ENCODE measurements at places on chromosomes 5 and 9.

DNA sequence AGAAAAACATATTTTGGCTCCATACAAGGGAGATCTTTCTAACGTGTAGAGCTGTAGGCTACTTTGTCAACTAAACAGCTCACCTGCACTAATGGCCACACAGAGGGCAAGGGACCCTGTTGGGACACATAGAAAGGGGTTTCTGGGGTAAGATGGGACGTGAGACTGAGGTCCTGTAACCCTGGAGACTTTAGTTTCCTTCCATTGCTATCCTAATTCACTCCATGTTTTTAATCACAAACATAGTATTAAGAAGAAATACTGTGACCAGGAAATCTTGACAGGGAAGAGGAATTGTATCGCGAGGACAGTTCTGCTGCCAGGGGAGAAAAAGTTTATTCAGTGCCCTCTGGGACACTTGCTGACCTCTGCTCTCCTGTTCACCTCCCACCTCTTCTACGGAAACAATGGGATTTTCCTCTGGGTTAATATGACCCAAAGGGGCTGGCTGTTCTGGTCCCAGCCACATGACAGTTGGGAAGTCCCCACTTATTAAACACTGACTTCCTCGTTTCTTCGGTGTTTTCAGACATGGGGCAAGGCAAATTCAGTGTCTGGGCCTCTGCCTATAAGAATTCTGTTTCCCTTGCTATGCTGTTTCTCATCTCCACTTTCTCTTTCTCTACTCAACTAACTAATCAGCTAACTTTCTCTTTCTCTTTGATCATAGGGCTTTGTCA lies 106.9 kb upstream of the SEMA6A start:
- no peak for ATAC-seq

DNA sequence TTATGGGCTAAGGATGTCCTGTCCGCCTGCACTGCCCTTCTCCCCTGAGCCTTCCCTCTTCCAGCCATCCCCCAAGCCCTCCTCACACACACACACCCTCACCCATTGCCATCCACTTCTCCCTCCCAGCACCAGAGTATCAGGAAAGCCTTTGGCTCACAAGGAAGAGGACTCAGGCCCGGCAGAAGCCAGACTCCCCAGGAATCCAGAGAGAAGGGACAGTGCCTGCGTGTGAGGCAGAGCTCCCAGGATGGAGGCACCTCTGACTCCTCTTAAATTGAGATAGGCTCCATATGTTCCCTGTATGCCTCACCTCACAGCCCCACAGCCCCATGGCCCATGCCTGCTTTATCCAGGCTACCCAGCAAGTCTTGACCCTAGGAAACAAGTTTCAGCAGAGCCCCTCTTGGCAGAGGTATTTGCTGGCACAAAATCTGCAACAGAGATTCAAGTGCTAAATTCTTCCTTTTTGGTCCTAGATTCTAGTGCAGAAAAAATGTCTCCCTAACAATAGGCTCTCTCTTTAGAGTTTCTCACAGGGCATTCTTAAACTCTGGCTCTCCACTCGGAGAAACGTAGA lies 761 bp downstream of the IL17B start:
- no peak for ATAC-seq

DNA sequence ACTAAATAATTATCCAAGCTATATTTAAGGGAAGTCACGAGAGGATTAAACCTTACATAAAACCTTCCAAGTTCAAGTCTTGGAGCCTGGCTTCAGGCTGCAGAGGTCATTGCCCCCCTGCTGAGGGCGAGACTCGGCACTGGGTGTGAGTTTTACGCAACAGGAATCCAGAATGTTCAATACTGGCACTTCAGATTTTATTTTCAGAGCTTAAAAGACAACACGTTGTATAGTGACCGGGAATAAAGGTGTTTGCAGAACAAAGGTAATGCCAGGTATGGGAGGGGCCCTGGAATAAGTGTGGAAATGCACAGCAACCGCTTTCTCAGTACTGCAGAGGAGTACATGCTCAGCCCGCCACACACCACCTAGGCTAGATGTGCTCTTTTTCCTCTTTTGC lies 207.0 kb downstream of the GAPVD1 start:
- no peak for ATAC-seq

GRCh38 chr5:17907094-17907493 lies 272.8 kb downstream of the TAF11L14 start:
- ATAC-seq, result no peak

- ATAC-seq, result no peak
Measured at GRCh38 chr5:109714592-109714991, 24.9 kb downstream of the MAN2A1 start.

- no peak for ATAC-seq
Measured at GRCh38 chr9:90142580-90142979, 500.0 kb downstream of the DIRAS2 start.

GRCh38 chr5:83554686-83555085 lies 83.1 kb downstream of the VCAN start:
- no peak for ATAC-seq

GRCh38 chr9:792331-793260 lies 48.9 kb upstream of the DMRT1 start:
- ATAC-seq, result no peak

GRCh38 chr5:140219068-140219991 lies 44.3 kb downstream of the CYSTM1 start:
- no peak for ATAC-seq

DNA sequence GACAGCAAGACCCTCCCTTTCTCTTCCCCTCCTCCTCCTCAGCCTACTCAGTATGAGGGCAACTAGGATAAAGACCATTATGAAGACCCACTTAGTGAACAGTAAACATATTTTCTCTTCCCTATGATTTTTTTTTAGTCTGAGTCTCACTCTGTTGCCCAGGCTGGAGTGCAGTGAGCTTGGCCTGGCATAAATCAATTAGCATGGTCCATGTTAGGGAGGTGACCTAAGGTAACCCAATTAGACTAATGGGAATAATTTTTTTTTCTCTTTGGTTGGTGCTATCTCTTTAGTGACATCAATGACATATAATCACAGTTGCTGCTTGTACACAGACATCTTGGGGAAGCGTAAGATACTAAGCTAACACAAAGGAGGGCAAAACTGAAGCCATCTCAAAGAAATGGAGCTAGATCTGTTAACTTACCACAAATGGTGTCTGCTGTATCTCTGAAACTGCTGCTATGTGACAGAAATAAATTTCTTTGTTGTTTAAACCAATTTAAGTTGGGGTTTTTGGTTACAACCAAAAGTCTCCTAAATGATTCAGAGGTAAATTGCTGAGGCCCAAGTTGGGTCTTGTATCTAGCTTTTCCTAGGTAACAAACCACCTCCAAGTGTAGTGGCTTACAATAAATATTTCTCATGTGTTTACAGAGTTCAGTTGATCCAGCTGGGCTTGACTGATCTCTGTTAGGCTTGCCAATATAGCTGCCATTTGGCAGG lies 13.3 kb downstream of the PKD2L2 start:
- ATAC-seq, result no peak

GRCh38 chr9:76180541-76180940 lies 213.7 kb downstream of the RFK start:
- no peak for ATAC-seq

- ATAC-seq, result peak; percentile 61
Measured at GRCh38 chr5:140351609-140352334, 5.4 kb upstream of the HBEGF start.

DNA sequence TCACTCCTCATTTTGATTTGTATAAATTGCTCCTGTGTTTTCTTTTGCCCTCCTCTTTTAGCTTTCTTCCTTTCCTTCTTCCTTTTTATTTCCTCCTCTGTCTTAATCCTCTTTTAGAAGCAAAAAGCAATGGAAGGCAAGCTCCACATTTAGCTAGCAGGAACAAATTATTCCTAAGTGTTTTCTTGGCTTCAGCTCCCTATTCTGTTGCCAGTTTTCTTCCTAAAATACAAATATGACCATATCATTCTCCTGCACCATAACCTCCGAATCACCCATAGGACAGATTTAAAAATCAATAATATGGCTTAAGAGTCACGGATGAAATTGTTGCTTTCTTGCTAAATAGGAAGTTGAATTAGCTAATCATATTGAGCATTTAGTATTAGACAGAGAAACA lies 49.4 kb downstream of the GRIN3A start:
- no peak for ATAC-seq

DNA sequence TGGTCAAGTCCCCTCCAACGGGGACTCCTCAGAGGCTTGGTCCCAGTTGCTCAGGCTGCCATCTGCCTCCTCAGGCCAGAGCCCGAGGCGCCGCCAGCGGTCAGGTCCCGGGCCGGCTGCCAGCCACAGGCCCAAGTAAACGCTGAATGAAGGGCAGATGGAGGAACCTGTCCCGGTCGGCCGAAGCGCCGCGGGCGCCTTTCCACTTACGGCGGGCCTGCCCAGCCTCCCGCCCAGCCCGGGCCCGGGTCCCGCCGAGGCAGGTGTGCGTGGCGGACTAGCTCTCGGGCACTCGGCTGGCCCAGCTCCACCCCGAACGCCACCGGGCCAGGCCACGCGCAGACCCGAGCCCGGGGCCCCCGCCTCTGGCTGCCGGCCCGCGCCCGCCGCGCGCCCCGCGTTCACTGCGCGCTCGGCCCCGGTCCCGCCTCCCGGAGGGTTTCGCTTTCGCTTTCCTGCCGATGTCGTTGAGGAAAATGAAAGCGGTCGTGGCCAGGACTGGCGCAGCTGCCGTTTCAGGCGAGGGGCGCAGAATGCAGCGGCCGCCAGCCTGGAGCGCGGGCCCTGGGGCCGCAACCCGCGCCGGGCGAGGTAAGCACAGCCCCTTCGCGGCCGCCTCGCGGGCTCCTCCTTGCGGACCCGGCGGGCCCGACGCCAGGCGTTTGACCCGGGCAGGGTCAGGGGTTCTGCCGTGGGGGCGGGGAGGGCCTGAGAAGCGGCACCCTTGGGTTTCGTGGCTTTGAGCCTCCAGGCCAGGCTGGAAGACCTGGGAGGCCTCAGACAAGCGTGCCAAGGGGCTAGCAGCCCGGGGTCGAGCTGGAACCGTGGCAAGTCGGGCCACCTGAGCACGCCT lies 41.2 kb downstream of the SLC22A5 start:
- ATAC-seq, result peak; percentile 87

DNA sequence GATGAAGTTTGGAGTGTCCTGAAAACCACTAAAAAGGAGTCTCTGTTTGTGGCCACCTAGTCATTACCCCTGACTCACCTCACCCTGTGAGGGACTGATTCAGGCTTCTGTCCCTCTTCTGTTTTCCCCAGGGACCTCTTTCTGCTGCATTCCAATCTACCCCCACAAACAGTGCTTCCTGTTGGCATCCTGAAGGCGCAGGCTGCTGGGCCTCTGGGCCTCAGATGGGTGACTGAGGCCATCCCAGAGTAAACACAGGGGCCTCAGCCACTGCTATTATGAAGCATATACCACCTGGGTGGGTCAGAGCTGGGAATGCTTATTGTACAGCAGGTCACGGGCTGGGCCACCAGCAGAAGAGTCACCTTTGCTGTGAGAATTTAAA lies 20.0 kb downstream of the MORN5 start:
- no peak for ATAC-seq

- ATAC-seq, result no peak
Measured at GRCh38 chr9:135166565-135166964, 79.1 kb downstream of the OLFM1 start.

DNA sequence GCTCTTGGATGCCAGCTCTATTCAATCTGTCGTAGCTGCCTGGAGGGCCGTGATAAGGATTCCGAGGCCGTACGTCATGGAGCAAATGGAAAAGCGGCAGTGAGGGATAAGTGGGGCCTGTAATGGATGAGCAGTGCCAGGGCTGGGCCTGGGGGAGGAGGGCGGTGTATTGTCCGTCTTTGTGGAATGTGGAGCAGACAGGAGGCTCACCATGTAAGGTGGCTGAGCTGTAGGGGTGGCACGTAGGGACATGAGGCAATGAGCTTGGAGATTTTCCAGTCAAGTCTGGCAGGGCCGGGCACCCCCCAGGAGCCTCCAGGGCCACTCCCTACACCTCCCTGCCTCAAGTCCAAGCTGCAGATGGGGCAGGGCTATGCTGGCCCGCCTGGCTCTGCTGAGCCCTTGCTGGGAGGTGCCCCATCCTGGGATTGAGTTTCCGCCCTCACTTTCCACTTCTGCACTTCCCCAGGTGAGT lies 29.2 kb downstream of the NCS1 start:
- peak; percentile 83 for ATAC-seq

- ATAC-seq, result no peak
Measured at GRCh38 chr9:97366889-97367288, 45.0 kb upstream of the TDRD7 start.

GRCh38 chr5:34657274-34657921 lies 1.3 kb downstream of the RAI14 start:
- no peak for ATAC-seq

DNA sequence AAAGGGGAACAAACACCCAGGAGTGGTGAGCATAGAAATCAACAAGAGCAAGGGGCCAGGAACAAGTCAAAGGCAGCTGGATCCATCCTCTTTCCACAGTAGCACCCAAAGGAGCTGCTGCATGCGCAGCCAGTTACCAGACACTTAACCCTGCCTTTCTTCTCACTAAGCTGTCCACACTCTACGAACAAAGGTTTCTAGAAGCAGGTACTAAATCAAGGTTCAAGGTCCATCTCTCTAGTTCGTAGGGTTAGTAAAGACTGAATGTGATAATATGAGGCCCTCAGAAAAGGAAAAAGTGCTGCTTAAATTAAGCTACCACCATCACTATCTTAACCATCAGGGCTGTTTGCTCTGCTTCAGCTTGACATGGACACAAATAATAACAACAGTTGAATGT lies 121.2 kb upstream of the NIPBL start:
- ATAC-seq, result no peak

- no peak for ATAC-seq
Measured at GRCh38 chr9:23663946-23664345, 162.1 kb downstream of the ELAVL2 start.

- no peak for ATAC-seq
Measured at GRCh38 chr5:147426640-147427327, 83.1 kb downstream of the DPYSL3 start.

DNA sequence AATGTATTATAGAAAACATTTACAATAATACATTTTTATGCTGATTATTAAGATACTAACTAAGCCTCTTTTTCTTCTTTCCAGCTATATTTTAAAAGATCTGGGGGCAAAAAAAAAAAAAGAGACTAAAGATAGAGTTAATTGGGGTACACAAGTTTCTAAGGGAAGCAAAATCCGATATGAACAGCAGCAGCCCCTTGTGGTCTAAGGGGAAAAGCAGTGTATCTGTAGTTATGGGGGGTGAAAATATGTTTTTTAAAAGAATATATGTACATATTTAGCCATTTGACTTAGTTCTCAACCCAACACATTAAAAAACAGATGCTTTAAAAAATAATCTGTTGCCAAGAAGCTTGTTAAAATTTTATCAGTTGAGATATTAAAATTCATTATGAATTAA lies 134.3 kb upstream of the POU5F2 start:
- ATAC-seq, result no peak

GRCh38 chr5:69271376-69271775 lies 36.7 kb downstream of the CDK7 start:
- no peak for ATAC-seq

GRCh38 chr5:12985142-12985541 lies 959.3 kb downstream of the DNAH5 start:
- no peak for ATAC-seq

Measured in gastroesophageal sphincter (tissue), 4 donors.